ENCODE measurements at places on chromosomes 3 and 15.

DNA sequence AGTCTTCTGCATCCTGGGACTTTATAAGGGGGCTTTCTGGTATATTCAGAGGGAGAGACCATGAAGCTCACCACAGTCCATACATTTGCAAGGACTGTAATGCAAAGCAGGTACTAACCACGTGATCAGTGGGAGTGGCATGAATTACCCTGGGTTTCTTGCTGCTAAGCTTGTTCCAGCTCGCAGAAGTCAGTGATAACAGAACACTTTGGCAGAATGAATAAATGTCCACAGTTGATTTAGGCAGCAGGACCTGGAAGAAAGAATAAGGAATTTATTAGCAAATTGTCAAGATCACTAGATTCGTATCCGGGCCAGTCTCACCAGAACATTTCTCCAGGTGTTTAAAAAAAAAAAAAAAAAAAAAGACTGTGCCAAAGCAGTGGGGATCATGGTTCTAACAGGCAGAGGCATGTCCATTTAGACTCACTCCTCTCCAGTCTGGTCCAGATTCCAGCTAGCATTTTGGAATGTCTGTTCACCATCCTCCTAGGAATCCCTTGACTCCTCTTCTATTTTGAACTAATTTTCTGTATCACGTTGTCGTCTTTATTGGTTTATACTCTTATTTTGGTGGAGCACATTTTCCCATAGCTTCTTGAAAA is 24.5 kb downstream of the HHLA2 start:
- H3K27me3 ChIP-seq: peaks cover 9% of the 10 kb centered on the region
- peaks cover 7% of the 10 kb centered on the region for H3K4me1 ChIP-seq
- ATAC-seq: no peak
- no peaks in the 10 kb centered on the region for H3K36me3 ChIP-seq

- H3K36me3 ChIP-seq: no peaks in the 10 kb centered on the region
- no peak overlapping the region for H3K27ac ChIP-seq
- no peak for ATAC-seq
- H3K4me3 ChIP-seq: no peak overlapping the region
- H3K4me1 ChIP-seq: no peaks in the 10 kb centered on the region
Measured at GRCh38 chr3:157329551-157329950, 107.1 kb upstream of the PTX3 start.

GRCh38 chr15:48834756-48835155 is 23.9 kb upstream of the CEP152 start:
- no peaks in the 10 kb centered on the region for H3K36me3 ChIP-seq
- ATAC-seq: no peak
- no peak overlapping the region for H3K4me3 ChIP-seq
- peaks cover 39% of the 10 kb centered on the region for H3K27me3 ChIP-seq
- no peaks in the 10 kb centered on the region for H3K4me1 ChIP-seq
- no peak overlapping the region for H3K27ac ChIP-seq

DNA sequence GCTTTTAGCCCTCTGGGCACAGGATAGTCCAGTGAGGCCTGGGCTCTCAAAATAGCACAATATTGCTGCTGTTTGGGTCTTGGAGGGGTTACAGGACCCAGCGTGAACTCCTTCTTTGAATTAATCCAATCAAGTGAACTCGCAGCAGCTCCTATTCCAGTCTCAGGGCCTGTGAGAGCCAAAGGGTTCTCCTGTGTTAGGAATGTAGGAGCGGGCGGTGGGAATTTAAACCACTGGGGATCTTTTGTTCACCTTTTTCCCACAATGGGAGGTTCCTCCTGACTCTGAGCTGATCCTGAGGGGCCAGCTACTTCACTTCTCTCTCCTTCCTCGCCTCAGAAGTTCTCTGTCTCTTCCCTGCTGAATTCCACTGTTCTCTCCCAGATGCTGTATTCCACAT is 504.0 kb downstream of the UNC13C start:
- H3K4me1 ChIP-seq: no peaks in the 10 kb centered on the region
- H3K36me3 ChIP-seq: no peaks in the 10 kb centered on the region
- H3K4me3 ChIP-seq: no peak overlapping the region
- H3K27me3 ChIP-seq: no peaks in the 10 kb centered on the region
- ATAC-seq: no peak
- H3K27ac ChIP-seq: no peak overlapping the region

DNA sequence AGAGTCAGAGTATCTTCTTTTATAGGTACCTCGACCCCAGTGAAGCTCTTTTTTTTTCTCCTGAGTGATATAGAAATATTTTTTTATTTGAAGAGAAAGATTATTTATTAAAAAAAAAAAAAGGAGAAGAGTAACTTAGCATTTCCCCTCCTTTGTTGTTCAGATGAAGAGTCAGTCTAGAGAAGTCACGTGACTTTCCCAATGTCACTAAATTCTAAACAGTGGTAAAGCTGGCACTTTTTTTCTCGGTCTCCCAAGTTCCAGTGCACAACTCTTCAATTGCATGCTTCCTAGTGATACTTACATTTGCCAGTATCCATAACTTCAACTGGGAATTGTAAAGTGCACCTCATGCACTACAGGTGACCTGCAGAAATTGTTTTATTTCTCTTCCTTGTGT is 448.7 kb downstream of the LPP start:
- H3K4me1 ChIP-seq: peaks cover 6% of the 10 kb centered on the region
- ATAC-seq: no peak
- H3K27me3 ChIP-seq: no peaks in the 10 kb centered on the region
- H3K36me3 ChIP-seq: no peaks in the 10 kb centered on the region
- H3K4me3 ChIP-seq: no peak overlapping the region

DNA sequence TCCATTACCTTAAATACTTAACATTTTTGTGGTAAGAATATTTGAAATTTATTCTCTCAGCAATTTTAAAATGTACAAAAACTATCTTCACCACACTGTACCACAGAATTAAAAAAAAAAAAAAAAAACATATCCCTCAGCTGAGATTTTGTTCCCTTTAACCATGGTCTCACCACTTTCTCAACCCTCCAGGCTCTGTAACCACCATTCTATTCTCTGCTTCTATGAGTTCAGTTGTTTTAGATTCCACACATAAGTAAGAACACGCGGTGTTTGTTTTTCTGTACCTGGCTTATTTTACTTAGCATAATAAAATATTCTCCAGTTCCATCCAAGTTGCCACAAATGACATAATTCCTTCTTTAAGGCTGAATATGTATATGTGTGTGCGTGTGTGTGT is 41.5 kb downstream of the CSNK1G1 start:
- peaks cover 8% of the 10 kb centered on the region for H3K36me3 ChIP-seq
- no peak for ATAC-seq
- H3K27me3 ChIP-seq: no peaks in the 10 kb centered on the region
- H3K27ac ChIP-seq: peak overlapping the region; percentile 63

GRCh38 chr15:94231723-94232468 is 535 bp downstream of the MCTP2 start:
- peaks cover 6% of the 10 kb centered on the region for H3K36me3 ChIP-seq
- H3K4me3 ChIP-seq: peak overlapping the region; percentile 91
- H3K27me3 ChIP-seq: no peaks in the 10 kb centered on the region
- peak; percentile 6 for ATAC-seq

GRCh38 chr3:102087236-102087635 is 237.9 kb downstream of the NFKBIZ start:
- no peak overlapping the region for H3K27ac ChIP-seq
- no peaks in the 10 kb centered on the region for H3K36me3 ChIP-seq
- peak; percentile 32 for ATAC-seq
- H3K4me1 ChIP-seq: peaks cover 19% of the 10 kb centered on the region
- no peaks in the 10 kb centered on the region for H3K27me3 ChIP-seq
- no peak overlapping the region for H3K4me3 ChIP-seq

GRCh38 chr3:195128255-195129071 is 142.5 kb downstream of the XXYLT1 start:
- no peak for ATAC-seq
- peak overlapping the region; percentile 82 for H3K4me3 ChIP-seq
- H3K4me1 ChIP-seq: peaks cover 41% of the 10 kb centered on the region

DNA sequence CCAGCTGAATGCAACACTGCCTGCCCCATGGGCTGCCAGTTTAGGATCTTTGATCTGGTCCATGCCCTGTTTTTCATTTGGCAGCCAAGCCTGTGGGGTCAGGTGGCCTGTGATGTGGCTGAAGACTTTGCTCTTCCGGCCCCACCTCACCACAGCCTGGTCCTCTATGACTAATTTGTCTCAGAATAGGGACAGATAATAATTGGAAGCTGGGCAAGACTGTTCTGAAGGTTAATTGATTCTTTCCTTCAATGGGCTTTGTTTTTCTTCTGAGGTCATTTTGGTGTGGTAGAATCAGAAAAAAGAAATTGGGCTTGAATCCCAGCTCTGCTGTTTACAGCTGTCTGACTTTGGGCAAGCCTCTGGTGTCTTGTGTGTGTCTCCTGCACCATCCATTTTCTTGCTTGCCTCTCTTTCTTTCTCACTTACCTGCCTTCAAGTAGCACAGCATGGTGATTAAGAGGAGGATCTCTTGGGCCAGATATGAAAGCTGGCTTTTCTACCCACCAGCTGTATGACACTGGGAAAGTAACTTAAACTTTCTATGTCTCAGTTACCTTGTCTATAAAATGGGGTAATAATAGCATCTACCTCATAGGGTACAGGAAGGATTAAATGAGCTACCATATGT is 24.2 kb downstream of the ABHD2 start:
- no peaks in the 10 kb centered on the region for H3K27me3 ChIP-seq
- peak overlapping the region; percentile 77 for H3K27ac ChIP-seq
- H3K4me3 ChIP-seq: peak overlapping the region; percentile 42

DNA sequence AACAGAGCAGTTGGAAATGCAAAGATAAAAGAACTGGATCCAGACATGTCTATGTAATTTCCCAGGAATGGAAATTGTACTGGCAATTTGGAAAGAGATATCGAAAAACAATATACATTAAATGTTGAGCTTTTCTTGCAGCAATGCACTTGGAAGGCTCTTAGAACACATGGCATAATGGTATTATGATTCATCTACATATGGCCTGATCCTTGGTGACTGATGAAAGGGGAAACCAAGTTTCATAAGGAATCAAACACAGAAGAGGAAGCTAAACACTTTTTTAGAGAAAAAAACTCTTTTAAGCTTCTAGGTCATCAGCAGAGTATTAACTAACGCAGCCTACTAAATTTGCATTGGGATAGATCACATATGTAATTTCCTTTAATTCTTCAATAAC is 12.4 kb upstream of the GREM1 start:
- ATAC-seq: no peak
- H3K27me3 ChIP-seq: peaks cover 28% of the 10 kb centered on the region
- no peaks in the 10 kb centered on the region for H3K36me3 ChIP-seq
- H3K4me3 ChIP-seq: no peak overlapping the region
- H3K27ac ChIP-seq: no peak overlapping the region
- no peaks in the 10 kb centered on the region for H3K4me1 ChIP-seq

DNA sequence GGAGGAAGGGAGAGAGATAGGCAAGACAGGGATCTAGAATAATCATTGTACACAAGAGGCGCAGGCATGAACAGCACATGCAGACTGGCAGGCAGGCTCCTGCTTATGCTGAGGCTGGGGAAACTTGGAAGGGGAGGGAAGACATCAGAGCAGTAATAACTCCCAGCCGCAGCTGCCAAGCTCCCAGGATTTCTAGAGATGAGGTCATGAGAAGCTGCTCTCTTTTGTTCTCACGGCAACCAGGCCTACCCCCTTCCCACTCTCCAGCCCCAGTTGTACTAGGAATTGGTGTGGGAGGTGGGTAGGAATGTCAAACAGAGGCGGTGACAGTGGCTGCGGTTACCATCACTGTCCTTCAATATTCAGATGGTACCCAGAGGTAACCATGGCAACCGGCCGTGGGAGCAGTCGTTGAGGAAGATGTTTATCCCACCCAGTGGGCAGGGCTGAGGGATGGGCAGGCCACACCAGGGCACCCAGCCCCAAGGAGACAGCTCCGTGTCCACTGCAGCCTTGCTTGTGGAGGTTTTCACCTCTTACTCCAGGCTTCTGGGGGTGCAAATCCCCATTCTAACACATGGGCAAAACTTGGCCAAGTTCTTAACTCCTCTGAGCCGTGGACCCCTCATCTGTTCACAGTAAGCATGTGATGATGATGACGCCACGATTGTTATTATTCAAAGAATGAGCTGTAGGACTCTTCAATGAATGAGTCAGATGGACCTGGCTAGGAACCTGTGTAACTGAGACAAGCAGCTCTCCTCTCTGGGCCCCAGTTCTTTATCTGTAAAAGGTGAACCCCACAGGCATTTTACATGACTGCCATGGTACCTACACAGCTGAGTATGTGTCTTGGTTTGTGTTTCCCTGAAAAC is 360.8 kb upstream of the PROK2 start:
- no peaks in the 10 kb centered on the region for H3K4me1 ChIP-seq
- no peak overlapping the region for H3K4me3 ChIP-seq
- peaks cover 8% of the 10 kb centered on the region for H3K27me3 ChIP-seq
- ATAC-seq: no peak
- H3K27ac ChIP-seq: peak overlapping the region; percentile 21
